LNCaP clone FGC (cell line): ENCODE measurements at places on chromosomes 7 and 10.

- DNase-seq = no peak
Observed at GRCh38 chr7:19752020-19752419, 21.4 kb downstream of the TMEM196 start.

GRCh38 chr10:98563811-98564210, 117.1 kb upstream of the HPS1 start:
- no peak for DNase-seq

DNA sequence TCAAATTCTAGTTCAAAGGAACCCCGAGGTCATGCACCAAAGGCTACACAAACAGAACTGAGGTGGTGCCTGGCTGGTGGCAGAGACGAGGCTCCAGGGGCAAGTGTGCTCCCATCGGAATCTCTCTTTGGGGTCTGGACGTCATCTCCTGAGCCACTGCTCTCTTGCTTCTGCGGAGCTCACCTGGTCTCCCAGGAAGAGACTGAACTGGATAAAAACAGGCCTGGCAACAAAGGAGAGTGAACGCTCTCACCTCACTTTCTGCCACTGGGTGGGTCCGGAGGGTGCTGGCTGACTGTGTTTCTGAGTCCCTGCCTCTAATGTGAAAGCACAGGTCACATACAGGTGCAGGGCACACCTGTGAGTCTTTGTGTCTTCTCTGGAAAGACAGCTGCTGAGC, 22.4 kb downstream of the VIPR2 start:
- DNase-seq = no peak

DNA sequence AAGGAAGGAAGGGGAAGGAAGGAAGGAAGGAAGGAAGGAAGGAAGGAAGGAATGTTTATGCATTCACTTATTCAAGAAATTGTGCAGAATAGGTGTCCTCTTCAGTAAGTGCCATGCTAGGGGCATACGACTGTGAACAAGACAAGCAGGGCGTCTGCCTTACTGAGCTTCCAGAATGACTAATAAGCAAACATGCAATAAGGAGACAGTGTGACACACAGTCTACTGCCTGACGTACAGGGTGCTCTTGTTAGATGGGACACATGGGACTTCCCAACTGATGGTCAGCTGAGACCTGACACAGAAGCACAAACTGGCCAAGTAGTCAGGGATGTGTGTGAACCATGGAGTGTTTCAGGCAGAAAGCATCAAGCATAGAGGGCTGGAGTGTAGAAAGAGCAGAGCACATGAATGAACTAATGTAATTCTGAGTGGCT, 18.2 kb downstream of the DNAJC12 start:
- DNase-seq = no peak

DNA sequence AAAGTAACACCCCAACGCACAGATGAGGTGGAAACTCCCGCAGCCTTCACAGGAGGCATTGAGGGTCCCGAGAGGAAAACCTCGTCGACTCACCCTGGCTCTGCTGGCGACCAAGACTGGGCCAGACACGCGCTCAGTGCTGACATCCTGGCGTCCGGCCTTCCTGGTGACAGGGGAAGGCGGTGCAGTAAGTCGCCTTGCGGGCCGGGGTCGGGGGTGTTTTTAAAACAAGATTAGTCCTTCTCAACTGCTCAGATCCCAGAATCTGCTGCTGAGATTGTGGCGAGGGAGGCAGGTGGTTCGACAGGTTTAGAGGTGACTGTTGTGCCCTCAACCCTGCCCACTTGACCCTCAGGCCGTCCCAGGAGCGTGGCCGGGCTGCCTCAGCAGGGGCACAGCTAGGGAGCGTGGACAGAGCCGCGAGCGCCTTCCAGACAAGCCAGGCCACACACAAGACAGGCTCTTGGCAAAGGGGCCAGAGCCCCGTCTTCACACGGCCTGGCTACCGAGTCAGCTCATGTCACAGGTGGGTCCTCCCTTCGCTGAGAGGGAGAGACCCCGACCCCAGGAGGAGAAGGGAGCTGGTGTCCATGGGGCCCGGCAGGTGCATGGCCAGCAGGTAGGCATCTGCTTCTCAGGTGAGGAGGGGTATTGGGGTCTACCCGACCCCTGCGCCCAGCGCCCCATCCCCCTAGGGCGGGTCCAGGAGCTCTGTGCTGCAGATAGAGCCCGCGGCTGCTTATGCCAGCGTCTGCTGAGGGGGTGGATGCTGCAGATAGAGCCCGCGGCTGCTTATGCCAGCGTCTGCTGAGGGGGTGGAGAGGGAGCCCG, 81.6 kb downstream of the DNAJB6 start:
- no peak for DNase-seq

- no peak for DNase-seq
Observed at GRCh38 chr10:43983856-43984271, 335.2 kb upstream of the ZNF32 start.

DNA sequence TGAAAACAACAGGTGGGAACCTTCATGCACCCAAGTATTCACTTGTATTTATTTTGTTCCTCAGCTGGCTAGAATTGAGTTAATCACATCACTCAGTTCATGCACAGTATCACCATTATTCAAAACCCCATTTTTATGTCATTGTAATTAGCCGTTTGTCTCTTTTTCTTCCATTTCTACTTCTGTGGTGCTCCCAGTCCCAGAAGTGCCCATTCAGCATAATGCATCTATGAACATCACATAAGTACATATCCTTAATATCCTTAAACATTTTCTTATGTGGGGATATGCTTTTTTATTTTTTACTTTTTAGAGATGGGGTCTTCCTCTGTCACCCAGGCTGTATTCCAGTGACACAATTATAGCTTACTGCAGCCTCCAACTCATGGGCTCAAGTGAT, 510.9 kb upstream of the MGMT start:
- no peak for DNase-seq

DNA sequence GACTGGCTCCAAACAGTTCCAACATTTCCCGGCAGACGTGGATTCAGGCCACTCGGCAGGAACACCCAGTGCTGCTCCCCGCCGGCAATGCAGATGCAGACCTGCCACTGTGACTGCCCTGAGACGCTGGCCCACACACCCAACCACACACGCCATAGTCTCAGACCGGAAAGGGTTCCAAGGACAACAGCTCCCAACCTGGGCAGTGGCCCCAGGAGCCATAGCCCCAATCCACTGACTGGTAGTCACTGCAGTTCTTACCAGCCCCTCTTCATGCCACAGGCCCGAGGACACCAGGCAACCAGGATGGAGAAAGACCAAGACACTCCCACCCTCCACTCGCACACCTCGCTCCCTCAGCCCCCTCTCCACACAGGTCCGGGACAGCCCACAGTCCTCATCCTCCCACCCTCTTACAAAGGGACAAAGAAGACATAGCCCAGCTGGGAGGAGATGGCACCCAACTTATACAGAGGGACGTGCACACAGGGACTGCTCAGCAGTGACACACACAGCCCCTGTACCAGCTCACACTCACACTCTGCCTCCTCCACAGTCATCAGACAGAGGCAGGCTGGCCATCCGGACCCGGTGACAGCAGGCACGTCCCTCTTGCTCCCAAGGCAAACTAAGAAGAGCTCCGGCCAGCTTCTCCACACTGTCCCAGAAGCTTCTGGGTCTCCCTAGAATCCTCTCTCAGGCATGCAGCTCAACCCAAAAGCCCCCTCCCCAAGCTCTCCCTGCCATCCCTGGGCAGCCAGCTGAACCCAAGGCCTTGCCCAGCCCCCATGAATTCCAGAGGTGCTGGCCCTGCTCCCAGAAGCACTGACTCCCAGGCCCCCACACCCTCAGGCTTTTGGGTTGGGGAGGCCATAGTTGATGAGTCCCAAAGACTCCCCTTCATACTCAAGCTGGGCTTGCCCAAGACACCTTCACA, 24.8 kb downstream of the KCNH2 start:
- DNase-seq = no peak

GRCh38 chr7:41448104-41448503, 254.8 kb downstream of the INHBA start:
- DNase-seq = peak; percentile 31

- no peak for DNase-seq
Observed at GRCh38 chr7:17134786-17135185, 163.7 kb upstream of the AHR start.

- DNase-seq = no peak
Observed at GRCh38 chr7:127901895-127902703, 129.1 kb downstream of the LRRC4 start.

GRCh38 chr10:76554478-76554877, 1083.1 kb downstream of the KCNMA1 start:
- no peak for DNase-seq

DNA sequence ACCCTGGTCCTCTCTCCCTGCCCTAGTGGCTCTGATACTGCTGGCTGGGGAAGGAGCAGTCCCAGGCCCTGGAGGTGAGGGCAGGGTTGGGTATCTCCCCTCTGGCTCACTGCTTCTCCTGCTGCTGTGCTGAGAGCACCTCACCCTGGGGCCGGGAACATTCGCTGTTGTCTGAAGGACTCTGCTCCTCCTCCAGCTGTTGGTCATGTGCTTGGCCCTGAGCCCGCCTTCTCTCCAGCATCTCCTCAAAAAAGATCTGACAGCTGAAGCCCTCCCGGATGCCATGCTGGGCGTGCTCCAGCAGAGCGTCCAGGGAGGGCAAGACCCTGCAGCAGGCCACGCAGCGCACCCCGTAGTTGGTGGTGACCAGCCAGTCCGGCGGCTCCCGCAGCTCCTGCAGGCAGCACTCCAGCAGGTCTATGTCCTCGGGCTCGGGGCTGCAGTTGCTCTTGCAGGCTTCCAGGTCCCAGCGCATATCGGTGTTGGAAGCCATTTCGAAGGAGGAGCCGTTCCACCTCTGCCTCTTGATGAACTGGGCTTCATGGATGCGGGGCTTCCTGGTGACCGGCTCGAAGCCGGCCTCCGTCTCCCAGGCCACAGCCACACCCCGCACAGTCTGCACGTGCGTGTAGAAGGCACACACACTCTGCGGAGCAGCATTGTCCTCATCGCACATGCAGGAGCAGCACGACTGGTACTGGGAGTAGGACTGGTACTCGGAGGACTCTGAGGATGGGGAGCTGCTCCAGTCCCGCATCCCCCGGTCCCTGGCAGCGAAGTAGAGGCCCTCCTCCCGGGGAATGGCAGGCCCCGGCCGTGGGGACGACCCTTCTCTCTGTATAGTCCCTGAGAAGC, 2.1 kb downstream of the FAM170B start:
- DNase-seq = no peak

DNA sequence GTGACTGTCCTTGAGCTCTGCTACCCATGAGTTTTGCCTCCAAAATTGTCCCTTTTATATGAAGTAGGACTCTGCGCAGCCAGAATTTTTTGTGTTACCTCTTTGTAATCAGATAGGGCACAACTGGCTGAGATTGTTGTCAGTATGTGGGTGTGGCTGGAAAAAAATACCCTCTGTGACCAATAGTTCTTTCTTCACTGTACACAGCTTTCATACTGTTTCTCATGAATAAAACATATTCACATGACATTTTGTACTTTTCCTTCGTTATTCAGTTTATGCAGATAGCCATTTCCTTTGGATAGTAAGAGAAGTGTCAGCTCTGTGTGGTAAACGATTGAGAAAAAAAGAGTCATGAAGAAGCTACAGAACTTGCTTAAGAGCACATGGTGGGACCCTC, 49.6 kb upstream of the WNT8B start:
- DNase-seq = no peak

DNA sequence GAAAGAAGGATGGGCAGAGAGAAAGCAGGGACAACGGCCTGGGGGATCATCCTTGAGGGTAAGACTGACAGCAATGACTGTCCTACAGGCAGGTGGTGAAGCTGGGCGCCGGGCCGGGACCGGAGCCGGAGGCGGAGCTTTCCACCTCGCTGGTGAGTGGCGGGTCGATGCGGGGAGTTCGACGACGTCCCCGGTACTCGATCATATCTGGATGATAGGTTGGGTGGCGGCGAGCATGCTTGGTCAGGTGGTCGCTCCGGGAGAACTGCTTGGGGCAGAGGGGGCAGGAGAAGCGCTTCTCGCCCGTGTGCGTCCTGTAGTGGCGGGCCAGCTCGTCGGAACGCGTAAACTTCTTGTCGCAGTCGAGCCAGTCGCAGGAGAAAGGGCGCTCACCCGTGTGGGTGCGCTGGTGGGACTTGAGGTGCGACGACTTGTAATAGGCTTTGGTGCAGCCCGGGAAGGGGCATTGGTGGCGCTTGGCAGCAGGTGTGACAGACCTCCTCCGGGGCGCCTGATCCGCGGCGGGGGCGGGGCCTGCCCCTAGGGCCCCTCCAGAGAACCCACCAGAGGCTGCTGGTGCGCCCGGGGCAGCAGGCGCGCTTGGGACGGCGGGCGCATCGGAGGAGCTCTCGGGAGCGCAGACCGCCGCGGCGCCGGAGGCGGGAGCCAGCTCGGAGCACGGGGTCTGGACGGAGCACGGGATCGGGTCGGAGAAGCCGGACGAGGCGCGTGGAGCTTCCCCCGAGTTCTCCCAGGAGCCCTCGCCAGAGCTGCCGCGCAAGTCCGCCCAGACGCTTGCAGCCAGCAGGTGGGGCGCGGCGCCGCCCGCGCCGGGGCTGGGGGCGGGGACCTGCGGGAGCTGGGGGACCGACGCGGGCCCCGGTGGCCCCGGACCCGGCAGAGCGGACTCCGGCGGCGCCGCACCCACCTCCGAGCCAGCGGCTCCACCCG, 752 bp downstream of the KLF14 start:
- no peak for DNase-seq

DNA sequence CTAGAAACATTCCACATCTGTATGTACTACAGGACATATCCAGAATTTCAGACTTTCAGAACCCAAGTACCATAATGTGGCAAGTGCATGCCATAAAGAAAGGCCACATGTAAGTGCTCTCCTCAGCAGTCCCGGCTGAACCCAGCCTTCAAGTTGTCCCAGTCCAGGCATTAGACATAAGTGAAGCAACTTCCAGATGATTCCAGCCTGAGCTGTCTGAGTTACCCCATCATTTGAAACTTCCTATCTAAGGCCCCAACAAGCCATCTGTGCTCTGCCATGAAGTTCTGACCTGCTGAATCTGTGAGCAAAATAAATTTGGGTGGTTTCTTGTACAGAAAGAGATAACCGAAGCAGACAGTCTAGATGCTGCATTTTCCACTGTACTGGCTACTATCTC, 218.8 kb downstream of the IPMK start:
- no peak for DNase-seq

DNA sequence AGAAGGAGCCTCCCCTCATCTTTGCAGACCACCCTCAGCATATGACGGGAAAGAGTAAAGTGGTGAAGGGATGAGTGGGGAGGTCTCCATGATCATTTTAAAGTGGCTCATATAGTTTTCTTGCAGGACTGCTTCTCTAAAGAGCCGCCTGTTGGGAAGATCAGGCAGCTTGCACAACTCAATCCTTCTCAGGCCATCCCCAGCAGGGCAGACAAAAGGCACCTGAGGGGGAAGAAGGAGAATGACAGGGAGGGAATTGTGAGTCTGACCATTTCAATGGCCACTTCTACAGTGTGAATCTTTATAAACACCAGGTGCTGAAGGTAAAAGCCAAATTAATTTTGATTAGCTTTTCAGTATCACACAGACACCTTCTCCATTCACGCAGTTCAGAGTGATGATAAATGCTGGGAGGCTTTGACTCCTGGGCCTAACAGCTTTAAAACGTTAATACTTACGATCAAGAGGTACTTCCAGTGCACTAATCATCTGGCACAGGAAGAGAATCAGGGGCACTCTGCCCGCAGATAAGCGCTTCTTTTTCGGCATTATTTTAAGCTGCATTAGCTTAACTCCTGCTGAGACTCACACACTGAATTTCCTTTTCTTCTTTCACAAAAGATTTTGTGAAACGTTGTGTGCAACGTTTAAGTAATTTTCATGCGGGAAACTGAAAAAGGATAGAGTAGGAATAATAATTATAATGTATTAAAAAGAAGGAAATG, 109.5 kb upstream of the LAMB4 start:
- DNase-seq = no peak

- DNase-seq = no peak
Observed at GRCh38 chr7:37107047-37107750, 341.5 kb downstream of the ELMO1 start.
